GM12892 (cell line): ENCODE measurements at places on chromosomes 7 and 10.

DNA sequence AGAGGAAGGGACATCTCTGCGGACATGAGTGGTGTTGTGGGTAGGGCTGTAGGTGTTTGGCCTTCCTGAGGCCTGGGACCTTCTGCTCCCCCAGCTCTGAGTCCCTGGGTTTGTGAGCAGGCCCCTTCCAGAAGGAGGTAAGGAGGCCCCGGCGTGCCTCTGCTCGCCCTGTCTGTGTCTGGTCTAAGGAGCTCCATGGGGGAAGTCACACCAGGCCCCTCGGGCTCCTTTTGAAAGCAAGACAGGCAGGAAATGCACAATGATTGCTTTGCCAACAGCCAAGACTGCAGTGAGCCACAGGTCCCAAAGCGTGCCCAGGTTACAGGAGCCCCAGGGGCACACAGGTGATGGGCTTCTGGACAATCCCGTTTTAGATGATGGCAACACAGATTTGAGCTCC lies 89.5 kb downstream of the FAM53B start:
- no peak for DNase-seq

DNA sequence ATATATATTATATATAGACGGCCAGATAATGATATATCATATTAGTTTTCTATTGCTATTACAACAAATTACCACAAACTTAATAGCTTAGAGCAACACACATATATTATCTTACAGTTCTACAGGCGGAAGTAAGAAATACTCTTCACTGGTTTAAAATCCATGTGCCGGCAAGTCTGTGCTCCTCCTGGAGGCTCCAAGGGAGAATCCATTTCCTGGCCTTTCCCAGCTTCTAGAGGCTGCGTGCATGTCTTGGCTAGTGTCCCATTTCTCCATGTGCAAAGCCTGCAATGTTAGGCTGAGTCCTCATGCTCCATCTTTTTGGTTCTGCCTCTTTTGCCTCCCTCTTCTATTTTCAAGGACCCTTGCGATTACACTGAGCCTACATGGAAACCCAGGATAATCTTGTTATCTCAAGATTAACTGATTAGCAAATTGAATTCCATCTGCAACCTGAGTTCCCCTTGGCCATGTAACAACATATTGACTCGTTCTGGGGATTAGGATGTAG lies 23.9 kb upstream of the PNLIPRP3 start:
- no peak for DNase-seq

DNA sequence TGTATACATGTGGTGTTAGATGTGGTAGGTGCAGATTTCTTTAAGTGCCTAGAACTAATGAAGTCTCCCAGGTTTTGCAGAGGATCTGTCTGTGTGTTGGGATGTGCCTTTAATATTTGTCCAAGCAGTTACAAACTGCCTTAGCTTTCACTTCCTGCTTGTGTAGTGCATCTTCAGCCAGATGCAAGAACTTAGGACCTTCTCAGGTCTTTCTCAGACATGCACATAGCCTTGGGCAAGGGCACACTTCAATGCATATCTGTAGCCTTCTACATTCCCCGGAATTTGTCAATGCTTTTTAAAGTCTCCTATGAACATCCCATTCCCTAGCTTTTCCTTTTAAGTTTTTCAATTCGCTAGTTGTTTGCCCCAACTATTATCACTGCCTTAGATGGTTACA lies 47.2 kb upstream of the SLC39A12 start:
- DNase-seq: no peak

DNA sequence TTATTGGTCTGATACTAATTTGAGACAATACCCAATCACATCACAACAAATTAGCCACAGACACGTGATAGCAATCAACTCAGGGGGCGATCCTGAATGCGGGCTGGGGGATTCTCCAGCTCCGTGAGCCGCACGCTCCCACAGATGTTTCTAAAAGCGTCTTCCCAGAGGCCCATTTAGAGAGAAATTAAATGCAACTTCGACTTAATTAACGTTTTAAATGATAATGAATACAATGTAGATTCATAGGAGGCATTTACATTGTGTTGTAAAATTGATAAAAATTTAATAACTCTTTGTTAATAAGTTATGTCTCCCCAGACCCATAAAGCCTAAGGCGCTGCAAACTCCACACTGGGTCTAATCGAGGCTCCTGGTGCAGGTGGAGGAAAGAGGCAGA lies 642.6 kb downstream of the KCNMA1 start:
- no peak for DNase-seq

DNA sequence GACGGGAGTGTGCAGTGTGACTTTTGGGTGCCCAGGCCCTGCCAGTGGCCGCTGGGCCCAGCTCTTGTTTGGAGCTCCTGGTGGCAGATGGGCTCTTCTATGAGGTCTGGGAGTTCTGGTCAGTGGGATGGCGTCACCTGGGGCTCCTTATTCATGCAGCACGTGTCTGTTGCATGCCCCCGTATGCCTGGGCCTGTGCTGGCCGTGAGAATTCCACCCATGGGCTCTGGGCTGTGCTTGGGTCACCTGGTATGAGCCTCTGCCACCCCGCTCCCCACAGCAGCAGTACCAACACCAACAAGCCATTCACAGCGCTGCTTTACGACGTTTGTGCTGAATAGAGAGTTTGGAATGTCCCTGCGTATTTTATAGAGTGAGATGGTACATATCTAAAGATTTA lies 27.1 kb downstream of the INPP5A start:
- no peak for DNase-seq

GRCh38 chr10:110698340-110698739 lies 54.2 kb downstream of the RBM20 start:
- DNase-seq: no peak

- no peak for DNase-seq
These were observed 171.1 kb upstream of the TMEM196 start for GRCh38 chr7:19944363-19945120.

GRCh38 chr7:88437132-88437531 lies 130.4 kb upstream of the STEAP4 start:
- no peak for DNase-seq

DNA sequence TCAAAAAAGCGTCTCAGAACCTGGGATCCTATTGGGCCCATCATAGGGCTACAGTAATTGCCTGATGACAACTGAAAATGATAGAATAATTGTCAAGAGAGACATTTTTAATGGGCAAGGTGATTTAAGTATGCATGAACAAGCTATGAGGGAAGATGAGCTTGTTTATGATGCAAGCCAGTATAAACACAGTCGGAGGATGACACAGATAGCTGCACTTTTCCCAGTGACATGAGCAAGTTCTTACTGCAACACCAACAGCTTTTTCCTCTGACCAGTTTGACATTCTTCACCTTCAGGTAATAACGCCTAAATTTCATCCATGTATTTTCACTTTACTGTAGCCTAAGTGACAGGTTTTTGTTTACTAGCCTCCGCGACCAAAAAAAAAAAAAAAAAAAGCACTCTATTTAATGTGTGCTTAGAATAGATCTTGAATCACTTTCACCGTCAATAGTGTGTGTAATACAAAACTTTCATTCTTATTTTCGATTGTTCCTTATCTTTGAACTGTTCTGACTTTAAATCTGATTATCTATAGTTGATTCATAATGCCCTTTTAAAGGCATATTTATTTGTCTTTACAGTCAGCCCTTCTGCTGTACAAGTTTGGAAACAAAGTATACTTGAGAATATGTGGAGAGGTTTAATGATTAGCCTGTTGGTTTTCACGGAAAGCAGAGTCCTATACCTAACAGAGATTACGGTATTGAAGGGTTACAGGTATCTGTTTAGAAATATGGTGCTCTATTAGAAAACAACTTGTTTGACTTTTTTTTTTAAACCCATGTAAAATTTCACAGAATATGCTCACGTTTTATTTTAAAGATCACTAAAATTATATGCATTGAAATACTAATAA lies 1.7 kb downstream of the FOXP2 start:
- DNase-seq: no peak

- DNase-seq: peak; percentile 51
These were observed 445 bp upstream of the ATRNL1 start for GRCh38 chr10:115092555-115093285.

DNA sequence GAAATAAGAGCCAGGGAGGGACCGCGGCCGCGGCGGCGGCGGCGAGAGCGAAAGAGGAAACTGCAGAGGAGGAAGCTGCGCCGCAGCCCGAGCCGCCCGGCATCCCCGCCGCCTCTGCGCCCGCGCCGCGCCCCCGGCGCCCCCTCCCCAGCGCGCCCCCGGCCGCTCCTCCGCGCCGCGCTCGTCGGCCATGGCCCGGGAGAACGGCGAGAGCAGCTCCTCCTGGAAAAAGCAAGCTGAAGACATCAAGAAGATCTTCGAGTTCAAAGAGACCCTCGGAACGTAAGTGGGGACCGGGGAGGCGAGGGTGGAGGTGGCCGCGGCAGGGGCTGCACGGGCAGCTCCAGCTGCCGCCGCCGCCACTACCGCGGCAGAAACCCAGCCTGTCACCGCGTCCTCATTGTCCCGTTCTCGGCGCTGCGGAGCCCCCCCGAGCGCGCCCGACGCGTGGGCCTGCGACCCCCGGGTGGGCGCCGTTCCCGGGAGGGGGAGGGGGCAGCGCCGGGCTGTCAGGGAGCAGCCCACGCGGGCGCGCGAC lies 351 bp downstream of the CAMK1D start:
- DNase-seq: no peak

DNA sequence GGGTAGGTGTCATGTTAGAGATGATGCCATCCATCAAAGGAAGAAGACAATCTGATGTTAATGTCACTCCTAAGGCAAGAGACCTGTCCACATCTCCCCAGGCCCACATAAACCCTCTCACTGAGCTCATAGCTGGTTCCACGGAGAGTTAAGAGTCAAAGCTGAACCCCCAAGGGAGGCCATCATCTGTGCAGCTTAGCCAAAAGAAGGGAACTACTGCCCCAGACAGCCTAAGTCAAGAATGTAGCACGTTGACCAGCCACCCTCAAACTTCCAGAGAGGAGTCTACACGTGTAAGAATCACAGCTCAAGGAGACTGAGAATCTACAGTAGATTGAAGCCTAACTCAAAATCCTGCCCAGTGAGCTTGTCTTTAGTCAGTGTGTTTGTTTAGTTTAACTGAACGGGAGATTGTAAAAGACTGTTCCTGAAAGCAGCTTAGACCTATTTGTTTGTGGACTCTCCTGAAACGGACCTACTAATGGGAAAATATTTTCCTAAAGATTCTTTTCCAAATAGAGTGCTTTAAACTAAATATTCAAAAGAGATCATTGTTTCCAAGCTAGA lies 192.7 kb upstream of the NFE2L3 start:
- DNase-seq: no peak

GRCh38 chr7:31633894-31634494 lies 53.0 kb upstream of the PPP1R17 start:
- no peak for DNase-seq

GRCh38 chr10:78458983-78459638 lies 425.4 kb downstream of the RPS24 start:
- no peak for DNase-seq

GRCh38 chr10:23441251-23441650 lies 2.4 kb downstream of the OTUD1 start:
- DNase-seq: no peak

- DNase-seq: no peak
These were observed 38.8 kb downstream of the TMEM270 start for GRCh38 chr7:73899731-73900142.

GRCh38 chr7:36204929-36205635 lies 52.0 kb downstream of the EEPD1 start:
- no peak for DNase-seq

- no peak for DNase-seq
These were observed 807.6 kb downstream of the DNAJB9 start for GRCh38 chr7:109377076-109377884.

GRCh38 chr7:143987513-143987912 lies 12.6 kb upstream of the OR6B1 start:
- DNase-seq: no peak

DNA sequence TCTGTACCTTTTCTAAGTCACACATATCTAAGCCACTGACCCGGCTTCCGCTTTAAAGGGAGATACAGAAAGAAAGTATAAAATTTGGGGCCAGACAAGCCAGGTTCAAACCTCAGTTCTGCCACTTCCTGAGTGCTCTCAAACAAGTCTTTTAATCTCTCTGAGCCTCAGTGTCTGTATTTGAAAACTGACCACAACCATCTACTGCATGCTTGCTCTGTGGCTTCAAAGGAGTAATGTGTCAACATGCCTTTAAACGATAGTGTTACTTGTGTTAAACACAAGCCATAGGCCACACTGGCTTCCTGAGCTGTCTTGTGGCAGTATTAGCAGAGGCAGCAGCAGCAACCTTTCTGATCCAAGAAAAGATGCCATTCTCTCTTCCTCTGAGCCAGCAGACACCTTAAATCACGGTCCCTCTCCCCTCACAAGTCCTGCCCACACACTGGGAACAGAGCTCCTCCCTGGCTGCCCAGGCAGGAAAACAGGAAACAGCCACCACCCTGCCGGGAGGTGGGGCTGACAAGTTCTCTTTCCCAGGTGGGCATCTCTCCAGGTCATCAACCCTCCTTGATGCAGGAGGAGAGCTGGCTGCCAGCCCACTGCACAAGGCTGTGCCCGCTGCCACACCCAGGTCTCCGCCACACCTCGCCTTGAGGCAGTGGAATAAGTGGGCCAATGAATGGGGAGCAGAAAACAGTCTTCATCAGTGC lies 10.7 kb downstream of the HIP1 start:
- no peak for DNase-seq

DNA sequence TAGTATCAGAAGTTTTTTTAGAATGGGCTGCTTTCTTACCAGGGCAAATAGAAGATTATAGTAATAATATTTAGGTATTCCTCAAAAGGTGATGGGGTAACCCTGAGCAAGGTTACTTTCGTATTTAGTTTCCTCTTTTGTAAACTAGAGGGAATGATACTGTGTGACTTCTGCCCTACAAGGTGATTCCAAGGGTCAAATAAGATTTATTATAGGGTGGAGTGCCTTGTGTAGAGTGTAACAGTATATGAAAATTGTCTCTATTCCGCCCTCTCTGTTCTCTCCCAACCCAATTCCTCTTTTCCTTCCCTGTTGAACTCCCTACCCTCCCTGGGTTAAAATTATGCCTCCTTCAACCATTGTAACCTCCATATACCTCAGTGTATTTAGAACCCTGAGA lies 5.3 kb downstream of the SLC35G1 start:
- no peak for DNase-seq
